ENCODE measurements at places on chromosomes 2 and 18.
A peak's percentile ranks its signal among the peaks of the same experiment; 100 is the strongest.

DNA sequence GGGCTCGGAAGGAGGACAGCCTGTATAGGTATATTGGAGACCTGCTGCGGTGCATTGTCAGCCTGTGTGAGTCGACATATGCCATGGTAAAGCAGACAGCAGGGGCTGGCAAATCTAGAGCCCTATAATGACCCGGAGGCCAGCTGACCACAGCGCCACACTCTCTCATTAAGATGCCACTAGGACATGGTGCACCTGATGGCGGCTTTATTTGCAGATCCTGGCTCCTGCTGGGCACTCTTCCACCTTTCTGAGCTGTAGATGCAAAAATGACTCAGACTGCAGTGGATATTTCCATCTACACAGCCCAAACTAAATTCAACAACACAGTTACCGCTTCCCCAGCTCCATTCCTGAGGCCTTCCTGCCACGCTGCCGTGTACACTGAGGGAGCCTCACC lies 389.9 kb downstream of the TNS1 start:
- H3K4me1 ChIP-seq, result peaks cover 5% of the 10 kb centered on the region
- H3K4me3 ChIP-seq, result no peak overlapping the region
- H3K27ac ChIP-seq, result no peak overlapping the region
- no peaks in the 10 kb centered on the region for H3K27me3 ChIP-seq
- no peak for DNase-seq

DNA sequence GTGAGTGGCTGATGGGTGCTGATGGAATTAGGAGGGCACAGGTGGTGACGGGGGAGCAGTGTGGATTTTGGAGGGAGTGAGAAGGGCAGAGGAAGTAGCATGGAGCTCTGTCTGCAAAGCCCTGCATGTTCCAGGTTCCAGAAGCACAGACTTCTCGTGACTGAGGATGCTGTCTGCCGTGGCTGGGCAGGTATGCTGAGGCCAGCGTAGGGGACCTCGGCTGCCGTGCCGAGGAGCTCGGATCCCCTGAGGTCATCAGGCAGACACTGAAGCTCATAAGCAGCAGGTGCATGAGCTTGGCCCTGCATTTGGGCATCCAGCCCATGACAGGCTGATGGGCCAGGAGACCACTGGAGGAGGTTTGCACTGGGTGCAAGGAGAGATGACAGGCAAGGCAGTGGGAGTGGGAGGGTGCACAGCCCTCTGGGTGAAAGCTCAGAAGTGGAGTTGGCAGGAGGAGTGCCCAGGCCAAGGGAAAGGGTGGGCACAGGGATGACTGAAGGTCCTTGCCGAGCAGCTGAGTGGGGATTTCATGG lies 215.3 kb downstream of the SH3RF3 start:
- H3K27ac ChIP-seq, result no peak overlapping the region
- H3K36me3 ChIP-seq, result no peaks in the 10 kb centered on the region
- no peaks in the 10 kb centered on the region for H3K4me1 ChIP-seq
- H3K4me3 ChIP-seq, result no peak overlapping the region

DNA sequence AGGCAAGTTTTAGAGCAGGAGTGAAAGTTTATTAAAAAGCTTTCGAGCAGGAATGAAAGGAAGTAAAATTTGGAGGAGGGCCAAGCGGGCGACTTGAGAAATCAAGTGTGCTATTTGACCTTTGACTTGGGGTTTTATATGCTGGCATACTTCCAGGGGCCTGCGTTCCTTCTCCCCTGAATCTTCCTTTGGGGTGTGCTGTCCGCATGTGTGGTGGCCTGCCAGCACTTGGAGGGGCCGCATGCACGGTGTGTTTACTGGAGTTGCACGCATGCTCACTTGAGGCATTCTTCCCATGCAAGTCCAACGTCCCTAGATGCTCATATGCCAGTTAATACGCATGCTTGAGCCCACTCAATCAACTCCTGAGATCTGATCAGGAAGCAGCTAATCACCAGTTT lies 78.3 kb upstream of the MAP4K4 start:
- no peaks in the 10 kb centered on the region for H3K27me3 ChIP-seq
- H3K36me3 ChIP-seq, result no peaks in the 10 kb centered on the region
- no peak overlapping the region for H3K27ac ChIP-seq
- no peaks in the 10 kb centered on the region for H3K4me1 ChIP-seq
- no peak overlapping the region for H3K4me3 ChIP-seq

GRCh38 chr2:205878999-205879762 lies 196.9 kb downstream of the NRP2 start:
- DNase-seq, result no peak
- no peaks in the 10 kb centered on the region for H3K4me1 ChIP-seq
- no peaks in the 10 kb centered on the region for H3K27me3 ChIP-seq

DNA sequence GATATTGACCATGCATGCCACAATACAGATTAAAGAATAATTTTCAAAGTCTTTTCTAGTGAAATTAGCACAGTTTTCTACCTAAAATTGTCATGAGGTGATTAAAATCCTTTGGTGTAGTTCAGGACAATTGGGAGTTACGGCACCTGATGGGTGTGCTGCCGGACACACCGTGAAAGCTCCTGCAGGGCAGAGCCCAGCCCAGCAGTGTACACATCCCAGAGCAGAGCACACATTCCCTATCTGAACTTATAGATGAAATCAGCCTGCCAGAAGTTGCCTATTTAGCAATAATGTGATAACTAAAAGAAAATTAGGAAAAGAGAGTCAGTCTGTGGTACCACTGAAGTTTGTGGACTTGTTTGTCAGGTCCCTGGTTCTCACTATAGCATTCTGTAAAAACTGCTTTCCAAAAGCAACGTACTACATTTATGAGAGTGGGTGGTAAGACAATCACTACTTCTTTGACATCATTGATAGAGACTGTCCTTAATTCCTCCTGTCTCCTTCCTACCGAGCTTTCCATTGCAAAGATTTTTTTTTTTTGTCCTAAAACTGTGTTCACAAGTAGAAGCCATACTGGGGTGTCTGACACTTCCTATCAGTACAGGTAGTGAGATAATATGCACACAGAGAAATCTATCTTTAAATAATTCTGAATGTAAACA lies 3.4 kb downstream of the CYTIP start:
- no peaks in the 10 kb centered on the region for H3K27me3 ChIP-seq
- no peaks in the 10 kb centered on the region for H3K36me3 ChIP-seq
- H3K4me1 ChIP-seq, result peaks cover 10% of the 10 kb centered on the region
- no peak for DNase-seq

- no peak overlapping the region for H3K4me3 ChIP-seq
- DNase-seq, result peak; percentile 26
- no peak overlapping the region for H3K27ac ChIP-seq
- no peaks in the 10 kb centered on the region for H3K27me3 ChIP-seq
Measured at GRCh38 chr2:109452318-109453305, 161.2 kb downstream of the SEPTIN10 start.

- H3K4me3 ChIP-seq, result peak within 1 kb of the TSS; percentile 67
- H3K36me3 ChIP-seq, result peaks cover 48% of the 10 kb centered on the region
- H3K27ac ChIP-seq, result peak within 1 kb of the TSS; percentile 22
- H3K4me1 ChIP-seq, result peaks cover 3% of the 10 kb centered on the region
Measured at GRCh38 chr2:27441958-27442919, at the start of gene KRTCAP3. TSS of gene KRTCAP3 (plus strand) at chr2:27442381. CDS start at chr2:27442413, 32 bp downstream.

GRCh38 chr18:36316246-36316645 lies 18.7 kb downstream of the FHOD3 start:
- H3K36me3 ChIP-seq, result no peaks in the 10 kb centered on the region
- no peak overlapping the region for H3K27ac ChIP-seq
- DNase-seq, result peak; percentile 13
- no peak overlapping the region for H3K4me3 ChIP-seq
- no peaks in the 10 kb centered on the region for H3K4me1 ChIP-seq

GRCh38 chr2:165647409-165647808 lies 146.6 kb downstream of the GALNT3 start:
- H3K27me3 ChIP-seq, result no peaks in the 10 kb centered on the region
- H3K4me3 ChIP-seq, result no peak overlapping the region
- no peaks in the 10 kb centered on the region for H3K36me3 ChIP-seq
- no peak overlapping the region for H3K27ac ChIP-seq
- no peak for DNase-seq

- peaks cover 25% of the 10 kb centered on the region for H3K27me3 ChIP-seq
- peak; percentile 82 for DNase-seq
- peak overlapping the region; percentile 81 for H3K4me3 ChIP-seq
Measured at GRCh38 chr2:209424199-209424701, 403 bp downstream of the MAP2 start.

GRCh38 chr2:135815269-135815668 lies 21.7 kb downstream of the LCT start:
- H3K36me3 ChIP-seq, result no peaks in the 10 kb centered on the region
- no peaks in the 10 kb centered on the region for H3K4me1 ChIP-seq
- H3K27me3 ChIP-seq, result no peaks in the 10 kb centered on the region
- no peak overlapping the region for H3K27ac ChIP-seq
- DNase-seq, result no peak
- H3K4me3 ChIP-seq, result no peak overlapping the region

DNA sequence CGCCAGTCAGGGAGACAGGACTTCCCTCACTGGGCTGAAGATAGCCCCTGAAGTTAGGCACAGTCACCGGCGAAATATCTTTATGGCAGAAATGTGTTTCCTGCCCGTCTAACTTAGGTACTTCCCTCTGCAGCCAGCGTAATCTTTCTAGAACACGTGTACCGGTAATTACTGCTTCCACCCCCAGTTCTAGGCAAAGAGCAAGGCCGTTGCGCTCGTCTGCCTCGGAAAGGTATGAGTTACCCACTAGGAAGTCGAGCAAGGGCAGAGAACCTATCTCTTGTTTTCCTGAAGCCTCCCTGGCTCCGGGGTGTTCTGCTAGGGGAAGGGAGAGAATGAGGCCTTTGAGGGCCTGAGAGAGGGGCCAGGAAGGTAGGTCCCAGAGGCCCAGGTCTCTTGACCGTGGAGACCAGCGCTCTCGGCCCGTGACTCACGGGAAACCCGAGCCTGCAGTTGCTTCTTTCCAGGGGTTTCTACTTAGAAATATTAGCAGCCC lies 70.0 kb downstream of the TWSG1 start:
- no peak overlapping the region for H3K27ac ChIP-seq
- H3K4me1 ChIP-seq, result no peaks in the 10 kb centered on the region
- H3K27me3 ChIP-seq, result no peaks in the 10 kb centered on the region
- no peak for DNase-seq
- H3K4me3 ChIP-seq, result no peak overlapping the region

- H3K4me3 ChIP-seq, result no peak overlapping the region
- H3K27me3 ChIP-seq, result no peaks in the 10 kb centered on the region
- no peaks in the 10 kb centered on the region for H3K36me3 ChIP-seq
Measured at GRCh38 chr2:31038385-31038784, 99.9 kb downstream of the GALNT14 start.

DNA sequence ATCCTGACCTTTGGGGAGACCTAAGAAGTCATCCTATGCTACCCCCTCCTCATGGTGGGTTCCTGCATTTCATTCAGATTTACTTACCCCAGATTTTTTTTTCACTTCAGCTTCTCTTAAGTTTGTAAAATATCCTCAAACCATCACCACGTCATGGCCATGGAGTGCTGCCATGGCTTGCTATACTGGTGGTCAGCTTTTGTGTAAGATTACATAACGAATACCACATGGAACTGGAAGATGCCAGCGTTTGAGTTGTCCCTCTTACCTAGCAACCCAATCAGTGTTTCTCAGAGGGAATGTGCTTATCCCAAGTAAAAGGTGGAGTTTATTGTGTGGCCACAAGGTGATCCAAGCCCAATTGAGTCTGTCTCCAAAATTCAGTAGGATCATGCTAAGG lies 148.6 kb upstream of the ALPP start:
- H3K4me3 ChIP-seq, result no peak overlapping the region
- no peaks in the 10 kb centered on the region for H3K4me1 ChIP-seq
- H3K36me3 ChIP-seq, result no peaks in the 10 kb centered on the region
- DNase-seq, result no peak

DNA sequence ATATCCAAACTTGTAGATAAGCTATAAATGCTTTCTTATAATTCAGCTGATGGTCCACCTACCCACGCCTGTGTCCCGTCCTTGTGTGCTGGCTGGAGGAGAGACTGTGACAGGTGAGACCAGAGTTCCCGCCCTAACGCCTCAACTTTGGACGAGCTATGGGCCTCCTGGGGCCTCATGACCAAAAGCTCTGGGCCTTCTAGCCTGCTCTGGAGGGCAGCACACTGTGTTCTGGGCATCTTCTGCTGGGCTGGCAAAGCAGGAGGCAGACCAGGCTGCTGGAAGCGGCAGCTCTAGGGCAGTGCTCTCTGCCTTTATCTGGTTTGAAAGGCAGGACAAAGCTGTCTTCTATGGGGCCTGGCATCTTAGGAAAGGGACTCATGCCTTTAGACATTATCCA lies 26.0 kb upstream of the PAX8 start:
- no peaks in the 10 kb centered on the region for H3K4me1 ChIP-seq
- H3K4me3 ChIP-seq, result no peak overlapping the region
- H3K27me3 ChIP-seq, result peaks cover 4% of the 10 kb centered on the region

- DNase-seq, result peak; percentile 97
- H3K4me1 ChIP-seq, result peaks cover 3% of the 10 kb centered on the region
- no peaks in the 10 kb centered on the region for H3K27me3 ChIP-seq
- peaks cover 15% of the 10 kb centered on the region for H3K36me3 ChIP-seq
Measured at GRCh38 chr2:61470122-61470951, 550 bp downstream of the USP34 start.

DNA sequence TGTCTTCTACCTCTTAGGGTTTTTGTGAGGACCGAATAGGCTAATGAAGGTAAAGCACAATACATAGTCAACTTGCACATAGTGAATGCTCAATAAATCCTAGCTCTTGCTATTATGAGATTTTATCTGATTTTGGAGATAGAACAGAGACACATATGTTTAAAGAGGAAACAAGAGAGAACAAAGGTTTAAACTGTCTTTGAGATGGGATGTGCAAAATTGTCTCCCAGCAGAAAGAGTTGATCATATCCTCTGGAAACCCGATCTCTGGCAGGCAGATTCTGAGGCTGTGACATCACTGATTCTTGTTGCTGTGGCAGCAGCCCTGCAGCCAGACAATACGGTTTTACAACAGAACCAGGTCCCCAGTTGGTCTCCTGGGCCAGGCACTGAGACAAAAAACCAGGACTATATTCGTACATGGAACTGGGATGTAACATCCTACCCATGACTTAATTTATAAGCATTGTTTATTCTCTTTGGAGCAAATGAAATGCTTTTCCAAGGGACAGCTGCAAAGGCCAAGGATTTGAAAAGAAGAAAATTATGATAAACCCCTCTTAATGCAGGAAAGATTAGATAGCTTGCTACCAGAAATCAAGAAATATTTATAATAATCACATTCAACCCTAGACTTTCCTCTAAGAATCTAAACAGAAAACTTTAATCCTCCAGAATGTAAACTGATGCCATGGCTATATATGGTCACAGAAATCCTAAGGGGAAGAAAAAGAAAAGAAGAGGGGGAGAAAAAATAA lies 80.2 kb downstream of the SLC8A1 start:
- no peaks in the 10 kb centered on the region for H3K36me3 ChIP-seq
- DNase-seq, result peak; percentile 50
- H3K27ac ChIP-seq, result no peak overlapping the region
- H3K4me3 ChIP-seq, result no peak overlapping the region
- no peaks in the 10 kb centered on the region for H3K27me3 ChIP-seq

Data from endodermal cell (in vitro differentiated cells).